Stimulated activated CD8-positive, alpha-beta memory T cell treated with anti-CD3 and anti-CD28 coated beads, Interleukin-7, amount 100 ng/mL, for 48 hours (primary cell): ENCODE measurements at places on chromosomes 6 and 20.

DNA sequence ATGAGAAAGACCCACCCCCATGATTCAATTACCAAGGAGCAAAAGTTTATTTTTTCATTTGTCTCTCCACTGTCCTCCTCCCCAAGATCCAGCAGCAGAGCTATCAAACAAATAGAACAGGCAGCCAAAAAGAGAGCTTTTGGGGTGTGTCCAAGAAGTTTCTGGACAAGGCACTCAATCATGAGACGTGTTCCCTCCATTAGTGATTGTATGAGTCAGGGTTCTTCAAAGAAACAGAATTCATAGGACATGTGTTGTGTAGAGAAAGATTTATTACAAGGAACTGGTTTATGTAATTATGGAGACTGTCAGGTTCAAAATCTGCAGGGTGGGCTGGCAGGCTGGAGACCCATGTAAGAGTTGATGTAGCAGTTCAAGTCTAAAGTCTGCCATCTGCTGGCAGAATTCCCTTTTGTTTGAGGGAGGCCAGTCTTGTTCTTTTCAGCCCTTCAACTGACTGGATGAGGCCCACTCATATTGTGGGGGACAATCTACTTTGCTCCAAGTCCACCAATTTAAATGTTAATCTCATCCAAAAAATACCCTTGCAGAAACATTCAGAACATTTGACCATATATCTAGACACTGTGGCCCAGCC lies 248.1 kb upstream of the OPRM1 start:
- DNase-seq: no peak

GRCh38 chr6:150766201-150766997 lies 99.1 kb upstream of the MTHFD1L start:
- no peak for DNase-seq

DNA sequence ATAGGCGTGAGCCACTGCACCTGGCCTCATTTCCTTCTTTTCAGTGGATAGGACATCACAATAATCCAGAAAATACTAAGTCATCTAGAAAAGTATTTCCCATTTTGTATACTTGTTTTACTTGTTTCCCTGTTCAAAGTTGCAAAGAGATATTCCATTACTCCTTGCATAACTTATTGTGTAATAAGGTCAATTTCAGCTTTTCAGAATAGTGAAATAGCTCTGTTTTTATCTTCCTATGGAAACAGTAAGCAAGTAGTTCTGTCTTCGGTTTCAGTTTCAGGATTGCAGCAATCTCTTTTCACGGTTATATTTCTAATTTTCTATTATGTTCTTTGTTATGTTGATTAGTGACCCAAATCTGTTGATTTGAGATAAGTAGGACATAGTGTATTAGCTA lies 6.0 kb downstream of the STX11 start:
- DNase-seq: no peak

DNA sequence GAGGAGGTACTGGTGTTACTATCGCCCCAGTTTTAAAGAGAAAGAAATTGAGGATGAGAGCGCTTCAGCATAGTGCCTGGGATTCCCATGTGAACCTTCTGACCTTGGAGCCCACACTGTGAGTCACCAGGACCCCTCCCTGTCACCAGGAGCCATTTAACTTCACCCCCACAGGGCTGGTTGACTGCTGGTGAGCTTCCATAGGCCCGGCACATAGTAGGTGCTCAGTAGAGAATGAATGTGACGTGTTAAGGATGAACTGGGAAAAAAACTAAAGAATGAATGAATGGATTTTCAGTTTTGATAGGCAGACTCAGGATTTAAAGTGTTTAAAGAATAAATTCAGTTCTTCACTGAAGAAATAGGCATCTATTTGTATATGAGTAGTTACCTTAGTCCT lies 53.3 kb upstream of the KIF25 start:
- no peak for DNase-seq

DNA sequence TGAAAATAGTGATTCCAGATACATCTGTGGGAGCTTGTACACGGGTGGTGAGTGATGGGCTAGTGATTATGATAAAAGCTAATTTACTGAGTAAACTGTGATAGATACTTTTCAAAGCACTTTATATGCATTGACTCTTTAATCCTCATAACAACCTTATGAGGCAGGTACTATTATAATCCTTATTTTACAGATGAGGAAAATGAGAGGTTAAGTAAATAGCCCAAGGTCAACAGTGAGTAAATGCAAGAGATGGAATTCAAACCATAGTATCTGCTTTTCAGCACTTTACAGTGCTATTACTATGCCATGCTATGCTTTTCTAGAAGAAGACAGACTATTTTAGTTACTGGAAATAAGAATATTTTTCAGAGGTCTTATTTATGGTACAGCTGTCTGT lies 320.9 kb upstream of the CITED2 start:
- DNase-seq: no peak

GRCh38 chr20:34834459-34834893 lies 9.0 kb upstream of the NCOA6 start:
- DNase-seq: no peak

DNA sequence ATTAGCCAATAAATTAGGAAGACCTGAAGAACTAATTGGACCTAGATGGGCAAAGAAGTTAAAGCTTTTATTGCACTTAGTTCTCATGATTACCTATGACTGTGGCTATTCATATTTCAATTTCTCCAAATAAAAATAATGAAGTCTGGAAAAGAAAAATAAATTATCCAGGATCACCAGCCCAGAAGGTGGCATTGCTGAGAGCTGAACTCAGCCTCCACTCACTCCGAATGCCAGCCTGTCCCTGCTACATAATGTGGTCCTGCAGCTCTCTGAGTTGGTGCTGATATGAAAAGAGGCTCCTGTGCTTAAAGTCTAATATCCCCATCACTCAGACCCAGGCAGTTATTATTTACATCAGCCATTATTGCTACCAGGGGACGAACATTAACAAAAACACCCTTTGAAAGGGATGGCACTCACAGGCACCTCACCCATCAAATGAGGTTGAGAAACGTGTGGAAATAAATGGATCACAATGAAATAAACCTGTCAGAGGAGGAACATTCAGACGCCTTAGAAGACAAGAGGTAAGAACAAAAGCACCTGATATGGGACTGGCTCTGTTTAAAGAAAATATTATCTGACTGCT lies 649.7 kb upstream of the CHD6 start:
- DNase-seq: no peak

- no peak for DNase-seq
These were observed 109.2 kb downstream of the C6orf118 start for GRCh38 chr6:165200178-165200577.

DNA sequence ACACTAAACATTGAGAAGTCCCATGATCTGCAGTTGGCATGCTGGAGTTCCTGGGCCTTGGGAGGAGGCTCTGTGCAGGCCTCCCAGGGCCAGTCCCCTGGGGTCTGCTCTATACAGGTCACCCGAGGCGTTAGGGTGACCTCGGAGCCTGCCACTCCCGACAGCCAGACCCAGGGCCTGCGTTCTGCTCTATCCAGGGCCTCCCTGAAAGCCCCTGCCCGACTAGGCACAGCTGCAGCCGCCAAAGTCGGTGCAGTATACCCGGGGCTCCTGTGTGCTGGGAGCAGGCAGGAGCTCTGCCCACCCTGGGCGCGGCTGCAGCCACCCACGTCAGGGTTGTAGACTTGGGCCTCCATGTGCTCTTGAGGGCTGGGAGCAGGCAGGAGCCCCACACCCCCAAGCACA lies 6.3 kb upstream of the OR14J1 start:
- DNase-seq: no peak

GRCh38 chr20:51628533-51629398 lies 86.2 kb upstream of the NFATC2 start:
- DNase-seq: no peak

GRCh38 chr20:49663112-49663511 lies 50.6 kb downstream of the B4GALT5 start:
- no peak for DNase-seq
